NCI-H526 treated with DMSO at 0.1 percent for 48 hours (cell line): ENCODE measurements at places on chromosomes 13 and 19.

- no peak for DNase-seq
These were observed 72.4 kb downstream of the KDM4B start for GRCh38 chr19:5041168-5041912.

DNA sequence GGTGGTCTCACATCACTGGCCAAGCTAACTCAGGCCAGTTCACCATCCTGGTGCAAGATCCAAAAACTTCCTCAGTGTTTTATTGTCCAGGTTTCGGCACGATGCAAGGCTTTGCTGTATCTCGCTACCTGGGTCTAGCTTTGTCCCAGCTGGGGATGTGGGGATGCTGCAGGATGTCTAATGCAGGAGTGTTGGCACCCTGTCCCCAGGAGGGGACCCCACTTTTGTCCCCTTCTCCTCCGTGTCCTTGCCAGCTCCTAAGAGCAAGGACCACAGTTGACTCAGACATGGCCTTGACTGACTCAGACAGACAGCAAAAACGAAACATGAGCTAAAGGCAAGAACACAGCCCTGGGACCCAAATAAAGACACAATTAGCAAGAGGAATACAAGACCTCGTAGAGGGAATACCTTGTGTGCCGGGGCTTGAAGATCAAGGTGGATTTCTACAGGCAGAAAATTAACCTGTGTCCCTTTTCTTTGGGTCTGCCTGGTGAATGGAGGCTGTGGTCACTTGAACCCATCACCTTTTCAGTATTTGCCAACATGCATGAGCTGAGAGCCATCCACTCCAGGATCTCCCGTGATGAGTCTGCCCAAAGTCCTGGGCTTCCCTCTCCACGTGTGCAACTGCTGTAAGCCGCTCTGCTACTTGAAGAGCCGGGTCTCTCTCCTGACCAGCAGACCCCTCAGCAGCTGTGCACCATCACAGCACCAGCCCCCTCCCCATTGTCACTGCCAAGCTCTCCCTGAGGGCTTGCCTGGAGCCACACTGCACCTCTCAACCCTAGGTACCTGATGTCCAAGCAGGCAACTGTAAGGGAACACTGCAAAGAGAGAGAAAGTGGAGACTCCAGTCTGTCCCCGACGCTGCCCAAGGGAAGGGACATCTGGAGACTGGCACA is 149.5 kb upstream of the ZNF507 start:
- no peak for DNase-seq

- DNase-seq = no peak
These were observed 984 bp downstream of the RPS11 start for GRCh38 chr19:49497047-49497788.

DNA sequence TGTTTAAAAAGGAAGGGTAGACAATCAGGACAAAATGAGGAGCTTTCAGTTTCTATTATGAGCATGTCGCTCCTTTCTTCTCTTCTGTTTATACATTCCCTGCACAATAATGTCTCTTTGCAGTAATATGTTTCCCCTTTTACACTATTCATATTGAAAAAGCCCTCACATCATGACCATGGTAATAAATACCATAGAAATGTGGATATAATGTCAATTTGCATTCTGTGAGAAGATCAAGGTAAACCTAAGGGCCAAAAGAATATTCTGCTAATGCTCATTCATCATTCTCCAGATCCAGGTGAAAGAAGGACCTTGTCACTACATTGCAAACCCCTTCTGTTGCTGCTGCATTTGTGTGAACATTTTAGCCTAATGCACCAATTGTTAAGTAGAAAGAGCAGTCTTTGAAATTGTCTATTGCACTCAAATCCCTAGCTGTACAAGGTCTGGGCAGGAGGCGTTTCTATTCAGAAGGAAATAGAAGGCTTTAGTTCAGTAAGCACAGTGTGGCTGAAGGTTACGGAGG is 117.6 kb upstream of the SOX21 start:
- no peak for DNase-seq

DNA sequence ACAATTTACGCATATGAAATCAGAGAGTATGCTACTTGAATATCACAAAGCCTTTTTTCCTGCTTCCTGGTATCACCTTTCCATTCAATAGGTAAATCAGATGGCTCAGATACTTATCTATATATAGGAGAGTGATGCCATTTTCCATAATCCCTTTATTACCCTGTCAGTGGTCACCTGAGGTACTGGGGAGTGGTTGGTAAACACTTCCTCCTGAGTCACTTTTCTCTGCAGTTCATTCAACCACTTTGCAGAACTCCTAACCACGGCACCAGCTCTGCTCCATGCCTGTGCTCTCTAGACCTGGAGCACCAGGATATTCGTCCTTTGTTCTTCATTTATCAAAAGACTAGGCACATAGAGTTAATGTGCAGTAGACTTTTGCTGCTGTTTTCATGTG is 748.5 kb upstream of the KLHL1 start:
- no peak for DNase-seq

DNA sequence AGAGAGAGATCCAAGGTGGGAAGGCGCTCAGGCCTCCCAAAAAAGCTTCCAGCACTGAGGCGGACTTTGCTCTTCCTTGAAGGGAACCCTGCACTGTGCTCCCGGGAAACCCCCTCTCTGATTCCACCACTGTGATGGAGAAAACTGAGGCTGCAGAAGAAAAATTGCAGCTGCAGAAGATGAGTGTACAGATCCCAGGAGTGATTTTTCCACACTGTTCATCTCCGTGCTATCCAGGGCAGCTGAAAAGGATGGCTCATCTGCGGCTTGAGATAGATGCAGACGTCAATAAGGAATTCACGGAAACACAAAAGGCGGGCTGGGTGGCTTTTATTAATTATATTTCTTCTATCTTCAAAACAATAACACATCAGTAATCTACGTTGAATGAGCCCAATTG is 26.2 kb downstream of the CCNE1 start:
- DNase-seq = no peak

DNA sequence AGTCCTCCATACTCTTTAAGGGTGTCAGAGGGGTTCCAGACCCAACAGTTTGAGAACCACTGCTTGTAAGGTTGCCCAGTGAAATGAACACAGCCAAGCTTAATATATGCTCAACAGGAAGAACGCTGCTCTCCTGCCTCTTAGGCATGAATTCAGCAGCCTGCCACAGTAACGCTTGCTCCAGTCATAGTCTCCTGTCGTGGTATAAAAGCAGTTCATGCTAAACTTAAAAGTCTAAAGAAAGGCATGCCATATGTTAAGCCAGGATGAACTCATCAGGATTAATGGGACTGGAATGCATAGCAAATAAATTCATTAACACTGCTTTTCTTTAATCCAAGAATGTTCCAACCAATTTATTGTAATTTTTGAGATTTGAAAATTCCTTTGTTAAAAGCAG is 38.7 kb downstream of the SLC7A1 start:
- DNase-seq = no peak

- no peak for DNase-seq
These were observed 2.2 kb downstream of the ZNF83 start for GRCh38 chr19:52635786-52636570.

GRCh38 chr19:50047671-50048070 is 21.9 kb downstream of the ZNF473 start:
- DNase-seq = no peak

DNA sequence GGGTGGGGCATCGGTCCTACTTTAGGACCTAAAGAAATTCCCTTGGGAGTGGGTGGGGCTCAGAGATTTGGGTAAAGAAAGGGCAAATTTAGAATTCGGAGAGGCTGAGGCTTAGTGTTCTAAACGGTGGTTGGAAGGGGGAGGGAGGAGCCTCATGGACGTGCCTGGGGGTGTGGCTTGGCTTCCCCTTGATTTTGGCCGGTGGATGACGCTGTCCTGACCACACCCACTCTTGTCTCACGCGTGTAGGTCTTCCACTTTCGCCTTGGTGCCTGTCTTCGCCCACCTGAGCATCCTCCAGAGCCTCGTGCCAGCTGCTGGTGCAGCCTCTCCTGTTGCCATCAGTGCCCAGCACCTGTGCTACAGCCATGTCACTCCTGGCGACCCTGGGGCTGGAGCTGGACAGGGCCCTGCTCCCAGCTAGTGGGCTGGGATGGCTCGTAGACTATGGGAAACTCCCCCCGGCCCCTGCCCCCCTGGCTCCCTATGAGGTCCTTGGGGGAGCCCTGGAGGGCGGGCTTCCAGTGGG is 1.2 kb upstream of the NUP62 start:
- no peak for DNase-seq

DNA sequence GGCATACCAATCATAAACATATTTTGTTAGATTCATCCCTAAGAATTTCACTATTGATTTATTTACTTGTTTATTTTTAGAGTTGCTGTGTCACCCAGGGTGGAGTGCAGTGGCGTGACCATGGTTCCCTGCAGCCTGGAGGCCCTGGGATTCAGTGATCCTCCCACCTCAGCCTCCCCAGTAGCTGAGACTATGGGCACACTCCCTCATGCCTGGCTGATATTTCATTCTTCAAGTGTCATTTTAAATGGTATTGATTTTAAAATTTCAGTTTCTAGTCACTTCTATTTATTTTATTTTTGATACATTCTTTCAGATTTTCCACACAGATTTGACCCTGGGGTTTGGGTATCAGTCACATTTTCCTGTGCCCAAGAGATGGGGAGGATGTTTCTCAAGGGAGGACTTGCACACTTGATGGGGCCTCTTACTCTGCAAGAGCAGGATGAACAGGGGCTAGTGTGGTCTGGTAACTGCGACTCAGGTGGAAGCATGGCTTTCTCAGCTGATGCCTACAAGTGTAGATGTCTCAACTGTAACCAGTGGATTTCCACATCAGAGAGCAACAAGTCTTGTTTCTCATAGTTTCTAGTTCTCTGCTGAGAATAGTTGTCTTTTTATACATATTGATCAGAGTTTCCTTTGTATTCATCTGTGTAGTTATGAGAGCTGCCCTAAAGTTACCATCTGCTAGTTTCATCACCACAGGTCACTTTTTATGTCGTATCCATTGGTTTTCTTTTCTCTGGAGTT is 40.2 kb downstream of the CCNE1 start:
- DNase-seq = no peak

DNA sequence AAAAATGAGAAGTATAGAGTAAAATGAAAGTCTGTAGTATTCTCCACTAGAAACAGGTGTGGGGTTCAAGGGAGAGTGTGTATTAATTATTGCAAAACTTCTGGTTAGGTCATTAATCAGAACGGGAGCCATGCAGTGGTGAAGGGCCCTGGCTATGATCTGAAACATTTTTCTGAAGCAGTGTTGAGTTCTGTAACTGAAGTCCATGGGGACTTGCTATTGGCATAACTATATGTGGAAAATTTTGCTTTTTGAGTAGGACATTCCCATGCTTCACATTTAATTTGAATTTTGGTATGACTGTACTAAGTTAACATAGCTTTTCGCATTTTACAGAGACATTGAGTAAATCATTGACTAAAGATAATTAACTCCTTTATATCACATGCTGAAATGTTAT is 67.5 kb downstream of the LRCH1 start:
- no peak for DNase-seq

- DNase-seq = no peak
These were observed 89.3 kb downstream of the DIAPH3 start for GRCh38 chr13:60074397-60074796.

- peak; percentile 74 for DNase-seq
These were observed 23.0 kb downstream of the PPP1R37 start for GRCh38 chr19:45115809-45116615.

DNA sequence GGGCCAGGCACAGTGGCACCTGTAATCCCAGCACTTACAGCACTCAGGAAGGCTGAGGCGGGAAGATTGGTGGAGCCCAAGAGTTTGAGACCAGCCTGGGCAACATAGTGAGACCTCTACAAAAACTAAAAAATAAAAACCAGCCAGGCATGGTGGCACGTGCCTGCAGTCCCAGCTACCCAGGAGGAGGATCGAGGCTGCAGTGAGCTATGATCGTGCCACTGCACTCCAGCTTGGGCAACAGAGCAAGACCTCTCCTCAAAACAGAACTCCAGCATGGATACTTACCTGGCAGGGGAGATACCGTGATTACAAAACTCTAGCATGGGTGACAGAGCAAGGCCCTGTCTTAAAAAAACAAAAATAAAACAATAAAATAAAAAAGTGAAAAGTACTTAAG is 95.3 kb downstream of the GJA3 start:
- no peak for DNase-seq

- DNase-seq = peak; percentile 91
These were observed 206.7 kb upstream of the RFC3 start for GRCh38 chr13:33611121-33611805.

GRCh38 chr13:41427666-41428065 is 29.7 kb upstream of the RGCC start:
- no peak for DNase-seq

GRCh38 chr13:50125554-50126262 is 110.5 kb downstream of the KCNRG start:
- peak; percentile 93 for DNase-seq

DNA sequence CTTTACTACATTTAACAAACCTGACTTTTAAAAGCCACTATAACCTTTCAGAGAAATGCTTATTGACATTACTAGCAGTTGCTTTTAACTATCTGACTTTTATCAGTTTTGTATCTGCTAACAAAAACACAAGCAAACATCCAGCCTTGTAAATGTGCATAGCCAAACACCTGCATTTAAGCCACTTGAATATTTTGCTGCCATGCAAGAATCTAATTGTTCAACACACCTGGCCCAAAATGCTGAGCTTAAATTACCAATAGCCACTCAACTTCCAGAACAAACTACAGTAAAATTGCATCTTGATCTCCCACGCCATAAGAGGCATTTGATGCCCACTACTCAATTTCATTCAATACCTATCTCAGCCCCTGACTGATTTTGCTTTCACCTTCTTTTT is 9.3 kb downstream of the ZIC5 start:
- no peak for DNase-seq

DNA sequence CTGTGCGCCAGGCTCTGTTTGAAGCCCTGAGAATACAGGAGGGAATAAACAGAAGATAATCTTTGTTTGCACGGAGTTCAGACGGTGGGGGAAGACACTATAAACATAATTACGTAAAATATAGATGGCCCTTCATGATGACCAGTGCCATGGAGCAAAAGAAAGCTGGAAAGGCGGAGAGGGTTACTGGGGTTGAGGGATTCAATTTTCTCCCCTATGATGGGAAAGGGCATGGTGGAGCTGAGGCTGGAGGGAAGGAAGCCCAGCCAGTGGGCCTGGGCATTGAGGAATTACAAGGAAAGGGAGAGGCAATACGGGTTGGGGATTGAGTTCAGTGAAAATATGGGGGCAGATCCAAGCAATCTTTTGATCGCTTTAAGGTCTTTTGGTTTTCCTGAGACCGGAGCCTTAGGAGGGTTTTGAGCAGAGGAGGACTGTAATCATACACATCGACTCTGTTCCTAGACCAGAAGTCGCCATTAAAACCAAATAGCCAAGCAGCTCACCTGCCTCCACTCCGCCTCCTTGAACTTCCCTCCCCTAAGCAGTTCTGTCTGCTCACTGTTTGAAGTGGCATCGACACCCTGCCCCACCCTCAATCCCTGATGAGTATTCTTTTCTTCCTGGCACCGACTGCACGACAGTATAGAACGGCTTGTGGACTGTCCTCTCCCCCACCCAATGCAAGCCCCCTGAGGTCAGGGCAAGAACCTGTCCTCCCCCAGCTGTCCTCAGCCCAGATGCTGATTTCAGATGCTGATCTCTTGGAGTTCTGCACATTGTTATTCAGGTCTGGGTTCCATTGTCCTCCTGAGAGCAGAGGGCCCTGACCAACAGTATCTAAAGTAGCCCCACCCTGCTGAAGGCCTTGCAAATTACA is 813 bp upstream of the ZNF296 start:
- no peak for DNase-seq
